ENCODE measurements at places on chromosomes 2 and 18.

DNA sequence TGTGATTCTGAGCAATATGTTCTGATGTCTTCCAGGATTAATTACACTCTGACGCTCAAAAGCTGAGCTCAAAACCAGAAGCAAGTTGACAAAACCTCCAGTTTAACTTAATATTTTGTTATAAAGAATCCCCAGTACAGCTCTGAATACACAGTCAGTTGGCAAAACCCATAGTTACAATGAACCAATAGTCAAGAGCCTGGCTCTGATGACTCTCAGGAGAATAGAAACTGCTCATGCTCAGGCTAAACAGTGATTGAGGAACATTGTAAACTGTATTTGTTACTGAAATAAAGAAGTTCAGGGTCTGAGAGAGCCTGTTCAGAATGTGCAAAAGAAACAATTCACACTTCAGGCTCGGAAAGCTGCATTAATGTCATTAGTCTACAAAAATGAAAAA is 1565.9 kb downstream of the SUCLG1 start:
- DNase-seq: no peak

- no peak for DNase-seq
These were observed 12.6 kb downstream of the CRACDL start for GRCh38 chr2:98923244-98923940.

GRCh38 chr18:39188278-39188677 is 1622.7 kb upstream of the CELF4 start:
- DNase-seq: no peak

DNA sequence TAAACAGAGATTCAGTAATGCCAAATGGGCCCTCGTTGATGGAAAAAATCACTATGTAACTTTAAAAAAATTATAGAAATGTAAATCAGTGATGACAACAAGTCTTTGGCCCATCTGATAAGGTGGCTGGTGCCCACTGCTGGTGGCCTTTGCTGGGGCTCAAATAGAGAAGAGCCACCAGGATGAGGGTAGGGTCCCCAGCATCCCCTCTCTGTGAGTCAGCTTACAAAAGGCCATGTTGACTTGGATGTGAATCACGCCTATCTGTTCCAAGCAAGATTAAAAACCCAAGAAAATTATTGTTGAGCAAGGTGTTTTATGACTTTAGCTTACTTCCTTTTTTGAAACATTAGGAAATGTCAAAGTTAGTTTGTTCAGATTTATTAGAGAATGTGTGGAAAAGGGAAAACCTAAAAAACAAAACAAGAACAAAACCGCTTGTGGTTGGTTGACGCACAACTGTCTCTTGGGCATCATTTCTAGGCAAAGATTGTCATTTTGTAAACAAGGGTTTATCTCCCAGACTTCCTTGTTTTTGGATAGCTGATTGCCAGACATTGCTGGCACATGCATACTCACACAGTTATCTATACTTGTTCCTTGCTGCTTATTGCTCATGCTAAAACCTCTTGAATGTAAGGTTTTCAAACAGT is 53.7 kb upstream of the ZNF396 start:
- no peak for DNase-seq

DNA sequence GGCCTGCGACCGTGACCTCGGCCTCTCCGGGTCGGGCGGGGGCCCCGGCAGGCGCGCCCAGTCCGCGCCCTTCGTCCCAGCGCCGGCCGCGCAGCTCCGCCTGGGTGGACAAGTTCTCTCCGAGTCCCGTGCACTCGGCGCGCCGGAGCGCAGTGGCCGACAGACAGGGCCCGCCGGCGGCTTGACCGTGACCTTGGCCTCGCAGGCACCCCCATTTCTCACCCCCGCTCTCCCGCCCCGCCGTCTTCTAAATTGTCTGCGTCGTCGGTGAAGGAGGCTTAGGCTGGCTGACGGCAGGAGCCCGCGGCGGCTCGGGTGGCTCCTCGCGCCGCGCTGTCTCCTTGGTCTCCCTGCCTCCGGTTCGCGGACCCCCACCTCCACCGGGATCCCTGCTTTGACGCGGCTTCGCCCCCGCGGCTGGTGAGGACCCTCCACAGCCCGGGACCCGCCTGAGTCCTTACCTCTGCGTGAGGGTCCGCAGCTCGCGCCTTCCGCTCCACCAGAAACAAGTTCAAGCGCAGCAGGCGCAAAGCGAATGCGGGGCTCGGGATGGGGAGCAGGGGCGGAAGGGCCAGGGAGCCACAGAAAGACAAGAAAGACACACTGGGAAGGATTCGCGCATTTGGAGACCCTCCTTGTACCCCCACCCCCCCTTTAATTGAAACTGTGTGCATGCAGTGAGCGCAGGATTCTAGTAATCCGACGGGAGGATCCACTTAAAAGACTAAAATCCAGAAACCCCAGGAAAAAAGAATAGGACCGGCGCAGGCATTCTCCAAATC is 4.0 kb downstream of the PTGR3 start:
- DNase-seq: no peak

GRCh38 chr2:88054782-88055370 is 707 bp downstream of the KRCC1 start:
- no peak for DNase-seq

DNA sequence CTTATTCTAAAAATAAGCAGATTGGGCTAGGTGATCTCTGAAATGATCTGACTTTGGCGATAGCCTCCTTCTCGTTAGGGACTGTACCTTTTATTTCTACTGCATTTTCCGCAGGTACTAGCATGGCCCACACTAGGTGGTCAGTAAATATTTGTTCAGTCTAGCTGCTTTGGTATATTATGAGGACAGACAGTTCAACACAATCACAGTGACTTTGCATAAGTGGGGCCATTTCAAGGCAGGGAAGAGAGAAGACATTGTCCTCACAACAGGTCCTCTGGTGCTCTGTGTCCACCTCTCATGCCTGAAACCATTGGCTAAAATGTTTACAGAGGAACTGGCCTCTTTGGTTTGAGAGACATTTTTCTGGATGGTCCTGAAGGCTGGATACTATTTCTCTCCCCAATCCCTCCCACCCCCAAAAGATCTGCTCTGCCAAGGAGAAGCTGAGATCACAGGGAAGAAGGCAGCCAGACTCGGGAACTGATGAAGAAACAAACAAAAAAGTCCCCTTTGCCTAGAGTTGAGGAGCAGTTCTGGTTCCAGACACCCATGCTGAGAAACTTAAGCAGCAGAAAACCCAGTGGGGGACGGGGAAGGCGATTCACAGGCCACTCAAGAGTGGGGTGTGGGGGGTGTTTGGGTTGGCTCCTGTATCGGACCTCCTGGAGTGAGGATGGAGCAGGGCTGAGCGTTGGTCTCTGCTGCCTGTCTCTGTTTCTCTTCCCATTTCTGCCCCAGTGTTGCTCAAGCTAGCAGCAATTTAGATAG is 2.9 kb upstream of the TNP1 start:
- DNase-seq: no peak

GRCh38 chr2:27671235-27671634 is 7.5 kb downstream of the SLC4A1AP start:
- DNase-seq: no peak

- no peak for DNase-seq
These were observed 146.2 kb upstream of the AGAP1 start for GRCh38 chr2:235347691-235348090.

DNA sequence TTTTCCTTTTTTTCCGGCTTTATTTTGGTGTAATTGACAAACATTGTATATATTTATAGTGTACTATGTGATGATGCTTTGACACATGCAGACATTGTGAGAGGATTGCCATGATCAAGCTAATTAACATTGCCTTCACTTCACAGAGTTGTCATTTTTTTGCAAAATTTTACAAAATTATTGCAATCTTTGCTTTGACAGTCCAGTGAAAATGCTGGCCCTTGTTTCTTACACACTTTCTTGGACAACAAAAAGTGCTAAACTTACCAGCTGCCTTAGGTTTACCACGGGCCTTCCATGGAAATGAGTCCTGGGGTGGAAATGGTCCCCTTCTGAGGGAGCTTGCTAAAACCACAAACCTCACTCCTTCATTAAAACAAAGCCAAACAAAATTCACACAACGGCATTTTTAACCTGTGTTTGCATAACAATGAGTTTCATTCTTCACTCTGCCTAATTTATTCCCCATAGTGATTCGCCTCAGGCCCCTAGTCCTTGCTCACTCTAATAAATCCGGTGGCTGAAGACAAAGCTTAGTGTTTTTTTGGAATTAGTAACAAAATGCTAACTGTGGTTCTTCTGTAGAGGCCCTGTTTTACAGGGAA is 32.2 kb downstream of the LINC00305 start:
- no peak for DNase-seq

GRCh38 chr2:184562532-184562931 is 35.8 kb upstream of the ZNF804A start:
- no peak for DNase-seq

GRCh38 chr2:130951018-130951417 is 114.3 kb downstream of the ARHGEF4 start:
- DNase-seq: no peak

GRCh38 chr2:227036527-227036926 is 127.5 kb downstream of the COL4A4 start:
- no peak for DNase-seq

DNA sequence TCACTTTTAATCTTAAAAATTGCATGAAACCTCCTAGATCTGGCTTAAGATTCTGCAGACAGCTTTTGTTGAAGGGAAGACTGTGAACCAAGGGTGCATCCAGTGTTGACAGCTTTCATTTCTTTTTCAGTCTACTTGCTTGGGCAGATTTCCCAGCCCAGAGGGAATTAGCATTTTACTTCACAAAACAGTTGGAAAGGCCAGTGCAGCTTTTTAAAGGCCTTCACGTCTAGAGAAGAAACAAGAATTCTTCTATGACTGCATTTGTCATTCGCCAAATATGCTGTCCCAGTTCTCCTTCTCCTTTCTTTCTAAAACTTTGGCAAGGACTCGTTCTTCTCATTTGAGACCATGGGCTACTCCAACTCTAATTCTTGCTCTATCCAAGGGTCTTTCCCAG is 17.4 kb downstream of the NTSR2 start:
- no peak for DNase-seq

DNA sequence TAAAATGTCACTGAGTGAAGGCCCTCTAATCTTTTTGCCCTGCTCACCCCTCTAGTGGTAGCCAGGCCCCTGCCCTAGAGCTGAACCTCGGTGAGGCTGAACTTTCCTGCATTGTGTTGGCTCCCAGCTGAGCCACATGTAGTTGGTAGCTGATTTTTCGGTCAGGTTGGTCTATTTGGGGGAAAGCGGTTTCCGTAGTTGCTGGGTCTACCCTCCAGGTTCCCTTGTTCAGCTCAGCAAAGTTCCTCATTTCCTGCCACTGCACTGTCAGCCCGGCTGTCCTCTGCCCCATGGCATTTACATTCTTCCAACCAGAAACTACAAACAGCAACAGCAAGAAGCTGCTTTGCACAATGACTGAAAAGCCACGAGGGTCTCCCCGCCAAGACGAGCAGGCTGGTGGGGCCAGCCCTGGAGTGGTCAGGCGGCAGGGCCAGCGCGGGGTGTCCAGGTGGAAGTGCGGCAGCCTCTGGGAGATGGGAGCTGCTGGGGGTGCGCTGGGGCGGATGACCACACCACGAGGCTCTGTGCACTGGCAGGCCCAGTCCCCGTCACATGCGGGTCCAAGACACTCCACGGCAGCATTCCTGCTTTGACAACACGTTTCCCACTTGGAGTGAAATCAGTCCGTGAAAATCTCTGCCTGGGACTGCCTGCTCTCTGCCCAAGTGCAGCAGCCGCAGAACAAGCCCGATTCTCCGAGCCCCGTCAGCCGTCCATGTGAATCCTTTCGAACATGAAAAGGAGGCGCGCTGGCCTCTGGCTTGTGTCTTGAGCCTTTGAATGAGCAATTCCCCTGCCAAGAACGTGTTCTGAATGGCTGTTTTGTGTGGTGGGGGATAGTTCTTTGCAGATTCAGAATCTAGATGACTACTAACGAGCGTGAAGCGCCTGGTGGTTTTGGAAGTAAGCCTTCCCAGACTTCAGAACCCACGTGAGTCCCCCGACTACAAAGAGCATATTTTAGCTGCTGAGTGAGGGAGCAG is 159.4 kb downstream of the ASB1 start:
- DNase-seq: no peak

DNA sequence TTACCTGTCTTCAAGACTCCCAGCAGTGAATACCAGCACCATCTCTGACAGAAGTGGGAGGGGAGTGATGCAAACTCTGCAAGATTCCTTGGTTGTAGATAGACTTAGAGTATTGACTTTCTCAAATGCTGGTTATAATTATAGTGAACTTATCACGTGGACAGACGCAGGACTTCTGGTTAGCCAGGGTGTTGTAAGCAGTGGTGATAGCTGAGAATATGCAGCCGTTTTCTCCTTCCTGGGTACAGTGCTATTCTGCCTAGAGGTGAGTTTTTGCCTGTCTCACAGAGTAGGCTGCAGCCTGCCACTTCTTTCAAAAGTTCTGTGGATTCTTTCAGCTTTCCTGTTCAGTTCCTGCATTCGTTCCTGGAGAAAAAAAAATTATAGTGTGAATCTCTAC is 733 bp upstream of the CXCR2 start:
- DNase-seq: no peak

DNA sequence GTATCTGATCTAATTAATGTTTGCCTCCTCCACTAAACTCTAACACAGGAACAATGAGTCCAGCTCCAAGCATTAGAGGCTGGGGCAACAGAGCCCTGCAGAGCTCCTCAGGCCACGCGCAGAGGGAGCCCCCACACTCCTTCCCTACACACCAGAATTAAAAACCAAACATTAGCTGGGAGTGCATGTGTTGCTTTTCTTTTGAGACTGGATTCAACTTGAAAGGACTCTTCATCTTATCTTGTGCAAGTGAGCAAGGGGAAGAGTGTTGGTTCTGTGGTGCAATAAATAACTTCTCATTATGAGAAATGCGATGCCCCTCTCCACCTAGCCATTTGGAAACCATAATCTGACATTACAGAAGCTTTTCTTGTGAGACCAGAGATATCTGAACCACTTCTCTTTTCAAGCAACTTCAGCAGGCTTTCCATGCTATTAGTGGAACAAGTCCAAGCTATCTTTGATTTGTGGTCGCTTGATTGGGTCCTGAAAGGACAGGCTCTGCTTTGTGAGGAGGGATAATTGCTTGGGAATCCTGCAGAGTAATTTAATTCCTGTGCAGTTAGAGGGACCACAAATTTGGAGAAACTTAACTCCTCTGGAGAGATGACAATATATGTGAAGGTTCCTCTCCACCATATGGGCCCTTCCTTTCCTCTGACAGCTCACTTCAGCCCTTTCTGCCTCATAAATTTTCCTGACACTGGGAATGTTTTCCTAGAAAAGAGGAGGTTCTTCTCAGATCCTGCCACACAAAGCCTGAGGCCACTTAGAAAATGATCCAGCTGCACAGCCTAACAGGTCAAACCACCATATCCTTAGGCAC is 112.5 kb downstream of the ATL2 start:
- no peak for DNase-seq

- DNase-seq: no peak
These were observed 221.5 kb downstream of the RIT2 start for GRCh38 chr18:42893977-42894376.

- no peak for DNase-seq
These were observed 213.1 kb downstream of the DNER start for GRCh38 chr2:229501051-229501794.
